Psoas muscle (tissue), 8 donors: ENCODE measurements at places on chromosomes 4 and X. TPM values are rescaled to one million over a fixed set of nuclear protein-coding genes. Genes with fewer than 3 reads are reported as not detected.
A peak's percentile ranks its signal among the peaks of the same experiment; 100 is the strongest.

DNA sequence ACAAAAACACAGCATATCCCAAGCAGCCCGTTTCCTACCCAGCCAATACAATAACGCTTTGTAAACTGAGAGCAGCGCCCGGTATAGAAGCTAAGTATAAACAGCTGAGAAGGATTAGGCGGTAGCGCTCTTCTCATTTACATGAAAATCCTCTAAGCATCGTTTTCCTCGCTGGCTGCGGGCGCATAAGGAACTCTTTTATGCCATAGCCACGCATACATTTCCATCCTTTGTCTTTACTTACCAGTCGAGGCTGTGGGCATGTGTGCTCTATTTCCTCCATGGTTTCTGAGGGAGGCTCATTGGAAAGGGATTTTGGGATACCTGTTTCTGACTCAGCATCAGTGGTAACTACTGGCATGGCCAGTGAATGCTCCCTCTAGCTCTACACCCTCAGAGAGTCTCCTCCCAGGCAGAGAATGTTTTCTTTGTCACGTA lies 383 bp downstream of the PCYT1B start:
- peak overlapping the region; percentile 53 for H3K4me3 ChIP-seq
- no peaks in the 10 kb centered on the region for H3K36me3 ChIP-seq
- DNase-seq, result no peak

- H3K4me1 ChIP-seq, result no peaks in the 10 kb centered on the region
- DNase-seq, result no peak
- H3K27me3 ChIP-seq, result no peaks in the 10 kb centered on the region
- no peak overlapping the region for H3K27ac ChIP-seq
- H3K36me3 ChIP-seq, result no peaks in the 10 kb centered on the region
Observed at GRCh38 chr4:99008051-99008450, 12.5 kb downstream of the METAP1 start.

DNA sequence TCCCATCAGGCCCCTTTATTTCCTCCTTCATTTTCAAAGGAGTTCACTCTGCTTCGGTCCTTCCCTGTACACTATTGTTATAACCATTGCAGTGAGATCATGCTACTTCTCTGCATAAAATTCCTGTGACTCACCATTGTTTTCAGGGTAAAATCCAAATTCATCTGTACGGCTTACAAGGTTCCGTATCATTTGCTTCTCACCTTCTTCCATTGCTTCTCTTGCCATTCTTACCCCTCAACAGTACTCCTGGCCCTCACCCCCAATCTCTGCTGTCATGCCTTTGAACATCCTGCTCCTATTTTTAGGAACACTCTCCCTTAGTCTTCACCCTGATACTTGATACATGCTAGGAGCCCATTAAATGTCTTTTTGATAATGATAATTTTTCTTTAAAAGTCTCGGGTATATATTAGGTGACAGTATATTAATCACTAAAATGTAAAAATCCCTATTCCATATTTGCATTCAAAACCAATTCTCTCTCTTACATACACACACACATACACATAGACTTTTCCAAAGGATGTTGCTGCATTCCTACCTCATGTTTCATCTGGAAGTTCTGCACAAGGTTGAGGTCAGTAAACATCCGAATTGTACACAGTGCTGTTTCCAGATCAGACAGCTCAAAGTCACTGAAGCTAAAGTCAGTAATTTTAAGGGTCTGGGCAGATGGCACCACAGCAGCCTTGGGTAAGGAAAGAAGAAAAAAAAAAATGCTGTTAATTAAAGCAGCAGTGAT lies 103.4 kb downstream of the PDE5A start:
- peaks cover 49% of the 10 kb centered on the region for H3K36me3 ChIP-seq
- H3K4me1 ChIP-seq, result peaks cover 9% of the 10 kb centered on the region
- DNase-seq, result no peak
- H3K27me3 ChIP-seq, result no peaks in the 10 kb centered on the region
- peak overlapping the region; percentile 43 for H3K27ac ChIP-seq

GRCh38 chr4:118947095-118947494 lies 58.4 kb downstream of the SYNPO2 start:
- peaks cover 22% of the 10 kb centered on the region for H3K4me1 ChIP-seq
- H3K4me3 ChIP-seq, result no peak overlapping the region
- no peak for DNase-seq
- H3K27ac ChIP-seq, result peak overlapping the region; percentile 39

The CLDN22 gene
- total RNA-seq, result not detected

GRCh38 chr4:40197879-40198689 lies 1.3 kb downstream of the RHOH start:
- H3K27me3 ChIP-seq, result no peaks in the 10 kb centered on the region
- no peaks in the 10 kb centered on the region for H3K4me1 ChIP-seq
- no peak for DNase-seq
- peak overlapping the region; percentile 32 for H3K4me3 ChIP-seq
- no peaks in the 10 kb centered on the region for H3K36me3 ChIP-seq

DNA sequence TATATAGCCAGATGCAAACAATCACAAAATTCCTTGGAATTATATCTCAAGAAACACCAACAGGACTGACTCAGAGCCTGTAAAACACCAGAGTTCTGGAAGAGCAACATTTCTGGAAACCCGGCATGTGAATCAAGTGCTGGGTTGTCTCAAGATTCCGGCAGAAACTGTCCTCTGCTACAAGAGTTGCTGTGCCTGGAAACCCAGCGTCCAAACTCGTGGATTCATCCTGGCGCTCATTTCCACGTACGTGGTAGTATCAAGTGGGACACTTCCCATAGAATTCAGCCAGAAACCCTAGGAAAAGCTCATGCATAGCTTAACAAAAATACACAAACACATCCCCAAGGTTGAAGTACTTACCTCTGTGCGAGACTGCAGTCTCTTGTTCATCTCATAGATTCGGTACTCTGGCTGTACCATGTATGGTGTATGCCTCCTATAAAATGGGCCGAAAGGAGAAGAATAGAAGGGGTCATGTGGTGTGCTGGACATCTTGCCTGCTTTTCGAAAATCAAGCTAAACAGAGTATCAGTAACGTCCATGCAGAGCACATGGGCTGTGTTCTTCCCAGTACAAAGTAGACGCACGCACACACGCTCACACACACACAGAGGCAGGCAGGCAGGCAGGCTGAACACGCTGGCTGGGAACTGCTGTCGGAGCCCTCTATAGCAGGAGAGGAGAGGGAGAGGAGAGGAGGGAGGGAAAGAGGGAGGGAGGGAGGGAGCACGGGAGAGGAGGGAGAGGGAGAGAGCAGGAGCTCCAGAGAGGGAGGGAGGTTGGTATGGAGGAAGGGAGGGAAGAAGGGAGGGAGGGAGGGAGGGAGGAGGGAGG lies at the start of gene LDB2:
Gene LDB2 (minus strand): TSS at position 655 of the 837 bp plus-strand sequence.
- H3K27me3 ChIP-seq, result peaks cover 5% of the 10 kb centered on the region
- DNase-seq, result peak; percentile 67
- peak within 1 kb of the TSS; percentile 55 for H3K27ac ChIP-seq

The PJA1 gene
- total RNA-seq, result 13.4 TPM

DNA sequence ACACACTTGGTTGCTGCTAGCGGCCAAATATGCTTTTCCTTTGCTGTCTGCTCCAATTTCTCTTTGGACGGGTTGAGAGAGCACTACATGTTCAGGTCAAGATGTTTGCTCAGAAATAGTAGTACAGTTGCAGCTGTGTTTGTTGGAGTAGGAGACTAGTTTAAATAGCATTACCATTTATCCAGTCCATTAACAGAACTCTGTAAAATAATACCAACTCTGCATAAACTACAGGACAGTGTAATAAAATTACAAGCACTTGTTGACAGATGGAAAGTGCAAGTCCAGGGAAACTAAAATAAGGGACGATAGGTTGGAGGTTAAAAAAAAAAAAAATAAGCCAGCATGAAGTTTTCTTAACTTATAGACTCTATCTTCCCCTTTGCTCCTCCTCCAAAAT lies 20.2 kb downstream of the SLIT2 start:
- no peaks in the 10 kb centered on the region for H3K36me3 ChIP-seq
- DNase-seq, result no peak
- H3K27ac ChIP-seq, result peak overlapping the region; percentile 39
- H3K4me3 ChIP-seq, result peak overlapping the region; percentile 23
- no peaks in the 10 kb centered on the region for H3K4me1 ChIP-seq
- no peaks in the 10 kb centered on the region for H3K27me3 ChIP-seq

- no peak for DNase-seq
- H3K36me3 ChIP-seq, result no peaks in the 10 kb centered on the region
- no peak overlapping the region for H3K27ac ChIP-seq
- no peak overlapping the region for H3K4me3 ChIP-seq
- no peaks in the 10 kb centered on the region for H3K27me3 ChIP-seq
Observed at GRCh38 chrX:129940721-129941120, 34.8 kb downstream of the UTP14A start.

DNA sequence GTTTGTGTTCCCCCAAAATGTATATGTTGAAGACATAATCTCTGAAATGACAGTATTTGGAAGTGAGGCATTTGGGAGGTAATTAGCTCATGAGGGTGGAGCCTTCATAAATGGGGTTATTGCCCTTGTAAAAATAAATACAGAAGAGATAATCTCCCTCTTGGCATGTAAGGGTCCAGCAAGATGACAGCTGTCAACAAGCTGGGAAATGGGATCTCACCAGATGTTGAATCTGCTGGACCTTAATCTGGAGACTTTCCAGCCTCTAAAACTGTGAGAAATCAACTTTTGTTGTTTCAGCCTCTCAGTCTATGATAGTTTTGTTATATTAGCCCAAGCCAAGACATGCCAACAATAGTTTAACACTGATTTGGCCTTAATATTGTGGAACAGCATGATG lies 438.2 kb upstream of the PCDH7 start:
- H3K27ac ChIP-seq, result no peak overlapping the region
- no peak overlapping the region for H3K4me3 ChIP-seq
- H3K27me3 ChIP-seq, result no peaks in the 10 kb centered on the region

The MAGEA9B gene
- total RNA-seq, result not detected

The SYN1 gene
- 3.3 TPM for total RNA-seq

- no peak overlapping the region for H3K27ac ChIP-seq
- no peaks in the 10 kb centered on the region for H3K27me3 ChIP-seq
- DNase-seq, result no peak
- H3K36me3 ChIP-seq, result no peaks in the 10 kb centered on the region
Observed at GRCh38 chrX:23312136-23312535, 22.5 kb upstream of the PTCHD1 start.

DNA sequence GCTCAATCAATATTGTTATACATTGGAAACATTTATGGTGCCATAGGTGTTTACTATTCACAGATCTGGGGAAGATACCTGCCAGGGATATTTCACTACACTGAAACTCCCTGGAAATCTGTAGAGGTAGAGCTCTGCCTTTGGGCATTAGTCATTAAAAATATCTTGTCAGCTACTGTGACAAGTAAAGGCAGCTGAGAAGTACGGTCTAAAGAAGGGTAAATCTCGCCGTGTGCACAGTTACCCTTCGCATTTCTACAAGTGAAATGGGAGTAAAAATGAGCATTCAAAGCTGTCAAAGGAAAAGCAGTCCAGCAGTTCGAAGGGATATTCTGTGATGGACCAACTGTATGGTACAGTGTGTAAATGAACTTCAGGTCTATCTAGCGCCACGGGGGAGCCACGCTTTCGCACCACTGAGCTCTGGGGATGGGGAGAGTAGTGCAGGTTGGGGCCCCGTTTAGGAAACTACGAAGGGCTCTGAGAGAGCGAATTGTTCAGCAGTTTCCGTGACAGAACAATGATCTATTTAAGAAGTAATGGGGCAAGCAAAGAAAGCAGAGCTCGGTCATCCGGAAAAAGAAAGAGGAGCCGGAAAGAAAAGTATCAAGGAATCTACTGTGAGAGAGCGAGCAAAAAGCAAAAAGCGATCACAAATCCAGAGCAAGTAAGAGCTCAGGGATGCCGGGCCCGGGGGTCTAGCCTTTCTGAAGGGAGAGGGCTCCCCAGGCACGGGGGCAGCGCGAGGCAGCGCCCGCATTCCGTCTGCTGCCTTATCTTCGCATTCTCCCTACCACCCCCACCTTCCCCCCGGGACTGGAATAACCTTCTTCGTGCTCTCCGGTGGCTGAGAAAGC lies 646 bp downstream of the TIGD4 start:
- H3K4me3 ChIP-seq, result peak overlapping the region; percentile 84
- no peak for DNase-seq
- no peaks in the 10 kb centered on the region for H3K36me3 ChIP-seq

DNA sequence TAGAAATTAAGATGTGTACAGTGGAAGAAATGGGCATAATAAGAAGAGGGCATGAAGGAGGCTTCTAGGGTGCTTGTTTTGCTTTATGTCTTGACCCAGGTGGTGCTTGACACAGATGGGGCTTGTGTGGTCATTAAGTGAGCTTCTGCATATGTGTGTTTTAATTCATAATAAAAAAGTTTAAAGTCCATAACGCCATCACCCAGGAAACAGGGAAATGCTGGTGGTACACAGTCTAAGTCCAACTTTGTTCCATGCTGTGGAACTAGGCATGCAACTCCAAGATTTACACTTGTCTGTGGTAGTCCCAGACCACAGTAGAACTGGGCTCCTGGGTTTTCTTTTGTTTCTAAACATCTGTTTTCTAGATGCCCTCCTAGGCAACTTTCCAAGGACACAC lies 511.9 kb downstream of the MID1IP1 start:
- no peaks in the 10 kb centered on the region for H3K27me3 ChIP-seq
- H3K4me1 ChIP-seq, result no peaks in the 10 kb centered on the region
- H3K4me3 ChIP-seq, result no peak overlapping the region
- H3K27ac ChIP-seq, result no peak overlapping the region

The MAGEA2B gene
- not detected for total RNA-seq

GRCh38 chr4:184575306-184575705 lies 73.9 kb downstream of the CASP3 start:
- no peak for DNase-seq
- no peaks in the 10 kb centered on the region for H3K36me3 ChIP-seq
- H3K4me3 ChIP-seq, result no peak overlapping the region
- H3K27me3 ChIP-seq, result no peaks in the 10 kb centered on the region
- no peak overlapping the region for H3K27ac ChIP-seq
- H3K4me1 ChIP-seq, result no peaks in the 10 kb centered on the region

GRCh38 chrX:23493941-23494374 lies 159.3 kb downstream of the PTCHD1 start:
- no peak overlapping the region for H3K27ac ChIP-seq
- H3K4me1 ChIP-seq, result no peaks in the 10 kb centered on the region
- DNase-seq, result no peak
- no peaks in the 10 kb centered on the region for H3K27me3 ChIP-seq

DNA sequence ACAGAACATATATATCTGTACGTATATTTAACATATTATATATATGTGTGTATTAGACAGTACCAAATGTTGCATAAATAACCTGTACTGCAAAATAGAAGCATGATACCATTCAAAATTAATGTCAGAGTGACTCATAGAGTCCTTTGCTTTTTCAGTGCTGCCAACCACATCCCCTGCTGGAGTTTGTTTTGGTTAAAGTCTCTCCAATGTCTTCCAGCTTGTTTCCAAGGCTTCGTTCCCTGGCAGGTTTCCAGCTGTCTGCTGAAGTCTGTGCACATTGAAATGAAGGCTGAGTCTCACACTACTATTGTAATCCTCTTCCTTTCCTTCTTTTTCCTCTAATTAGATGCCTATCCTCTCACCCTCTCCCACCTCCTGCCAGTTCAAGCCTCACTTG lies 14.9 kb downstream of the NRK start:
- H3K4me3 ChIP-seq, result no peak overlapping the region
- H3K27ac ChIP-seq, result no peak overlapping the region
- H3K36me3 ChIP-seq, result no peaks in the 10 kb centered on the region
- no peaks in the 10 kb centered on the region for H3K4me1 ChIP-seq
- H3K27me3 ChIP-seq, result peaks cover 19% of the 10 kb centered on the region
- DNase-seq, result peak; percentile 35

- H3K27ac ChIP-seq, result no peak overlapping the region
- H3K4me3 ChIP-seq, result peak overlapping the region; percentile 69
- H3K4me1 ChIP-seq, result no peaks in the 10 kb centered on the region
- no peaks in the 10 kb centered on the region for H3K36me3 ChIP-seq
Observed at GRCh38 chrX:134173541-134174272, 63.3 kb upstream of the CCDC160 start.

GRCh38 chr4:87745064-87745807 lies 54.1 kb upstream of the IBSP start:
- no peak for DNase-seq
- H3K4me3 ChIP-seq, result no peak overlapping the region
- no peaks in the 10 kb centered on the region for H3K4me1 ChIP-seq
- no peaks in the 10 kb centered on the region for H3K36me3 ChIP-seq
- H3K27me3 ChIP-seq, result no peaks in the 10 kb centered on the region
- H3K27ac ChIP-seq, result no peak overlapping the region

The YY2 gene
- 1.0 TPM for total RNA-seq
